ENCODE measurements at places on chromosomes 12 and 14.

GRCh38 chr12:70609739-70610491, 27.3 kb downstream of the PTPRB start:
- DNase-seq = no peak

GRCh38 chr12:78149459-78149858, 318.8 kb downstream of the NAV3 start:
- no peak for DNase-seq

DNA sequence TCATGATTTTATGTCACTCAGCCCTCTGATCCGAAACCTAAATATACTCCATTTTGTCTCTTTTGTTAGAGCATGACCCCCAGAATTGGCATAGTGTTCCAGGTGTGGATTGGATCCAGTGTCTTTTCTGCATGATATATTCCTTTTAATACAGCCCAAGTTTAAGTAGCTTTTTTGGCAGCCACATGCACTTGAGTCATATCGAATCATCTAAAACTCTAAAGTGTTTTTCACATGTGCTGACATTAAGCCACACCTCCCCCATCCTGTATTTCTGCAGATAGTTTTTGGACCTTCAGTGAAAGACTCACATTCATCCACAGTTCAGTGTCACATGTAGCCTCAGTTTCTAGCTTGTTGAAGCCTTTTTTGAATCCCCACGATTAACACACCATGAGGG, 30.6 kb downstream of the BORCS5 start:
- no peak for DNase-seq

- DNase-seq = no peak
Observed at GRCh38 chr12:120844768-120845449, 59.2 kb downstream of the SPPL3 start.

GRCh38 chr12:107027636-107028053, 40.7 kb upstream of the MTERF2 start:
- no peak for DNase-seq

DNA sequence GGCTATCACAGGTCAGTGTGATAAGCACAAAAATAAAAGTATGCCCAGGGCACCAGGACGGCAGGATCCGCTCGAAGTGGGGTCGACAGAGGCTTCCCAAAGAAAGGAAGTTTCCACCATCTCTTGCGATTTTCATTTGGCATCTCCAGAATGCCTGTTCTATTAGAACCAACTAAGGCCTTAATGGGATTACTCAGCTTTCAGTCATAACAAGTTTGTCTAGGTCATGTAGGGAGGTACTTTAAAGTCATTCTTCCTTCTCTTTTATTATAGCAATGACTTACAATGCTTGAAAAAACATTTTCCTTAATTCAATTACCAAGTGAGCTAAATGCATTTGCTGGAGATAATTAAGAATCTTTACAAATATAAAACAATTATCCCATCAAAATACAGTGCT, 83.6 kb upstream of the DIO3 start:
- DNase-seq = no peak

DNA sequence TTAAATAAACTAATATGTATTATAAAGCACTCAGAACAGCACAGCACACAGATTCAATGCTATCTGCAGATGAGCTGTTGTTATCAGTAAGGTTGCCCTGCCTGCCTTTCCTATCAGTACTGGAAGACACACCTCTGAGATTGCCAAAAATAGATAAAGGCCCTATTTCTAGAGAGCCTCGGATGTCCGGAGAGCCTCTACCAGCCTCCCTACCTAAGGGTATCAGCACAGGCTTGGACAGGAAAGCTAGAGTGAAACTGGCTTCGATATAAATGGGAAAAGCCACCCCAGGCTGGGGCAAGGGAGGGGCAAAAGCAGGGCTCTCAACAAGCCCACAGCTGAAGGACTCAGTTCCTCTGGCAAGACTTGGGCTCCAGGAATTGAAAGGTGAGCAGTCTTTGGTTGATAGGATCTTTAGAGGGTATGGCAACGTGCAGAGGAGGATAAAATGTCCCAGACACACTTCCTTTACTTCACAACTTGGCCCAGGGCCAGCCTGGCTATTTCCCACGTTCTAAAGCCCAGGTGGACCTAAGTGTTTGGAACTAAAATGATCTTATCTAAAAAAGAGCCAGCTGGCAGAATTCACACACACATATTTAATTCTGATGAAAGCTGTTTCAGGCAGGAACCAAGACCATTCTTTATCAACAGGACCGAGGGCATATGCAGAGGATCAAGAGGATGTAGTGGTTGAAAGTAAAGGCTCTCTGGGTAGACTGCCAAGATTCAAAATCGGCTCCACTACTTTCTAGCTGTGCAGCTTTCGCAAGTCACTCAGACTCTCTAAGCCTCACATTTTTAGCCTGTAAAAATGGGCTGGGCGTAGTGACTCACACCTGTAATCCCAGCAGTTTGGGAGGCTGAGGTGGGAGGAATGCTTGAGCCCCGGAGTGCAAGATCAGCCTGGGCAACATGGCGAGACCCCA, 37.8 kb upstream of the ITPR2 start:
- peak; percentile 54 for DNase-seq

- DNase-seq = no peak
Observed at GRCh38 chr14:100434911-100435438, 111.8 kb downstream of the SLC25A47 start.

GRCh38 chr12:121748218-121748570, 35.6 kb downstream of the TMEM120B start:
- no peak for DNase-seq

DNA sequence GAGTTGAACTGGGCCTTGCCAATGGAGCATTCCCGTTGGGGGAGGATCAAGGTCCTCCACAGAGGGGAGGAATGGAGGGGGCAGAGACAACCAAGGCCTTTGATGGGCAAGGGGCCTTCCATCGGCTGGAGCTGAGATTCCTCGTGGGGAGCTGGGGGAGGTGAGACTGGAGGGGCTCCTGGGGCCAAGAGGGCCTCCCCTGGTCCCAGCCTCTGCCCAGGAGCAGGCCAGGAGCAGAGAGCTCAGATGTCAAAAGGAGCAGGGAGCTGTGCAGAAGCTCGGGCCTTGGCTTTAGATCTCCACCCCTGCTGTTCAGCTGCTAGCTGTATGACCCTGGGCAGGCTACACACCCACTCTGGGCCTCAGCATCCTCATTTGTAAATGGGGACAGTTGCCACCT, 24.0 kb downstream of the TMEM63C start:
- no peak for DNase-seq

DNA sequence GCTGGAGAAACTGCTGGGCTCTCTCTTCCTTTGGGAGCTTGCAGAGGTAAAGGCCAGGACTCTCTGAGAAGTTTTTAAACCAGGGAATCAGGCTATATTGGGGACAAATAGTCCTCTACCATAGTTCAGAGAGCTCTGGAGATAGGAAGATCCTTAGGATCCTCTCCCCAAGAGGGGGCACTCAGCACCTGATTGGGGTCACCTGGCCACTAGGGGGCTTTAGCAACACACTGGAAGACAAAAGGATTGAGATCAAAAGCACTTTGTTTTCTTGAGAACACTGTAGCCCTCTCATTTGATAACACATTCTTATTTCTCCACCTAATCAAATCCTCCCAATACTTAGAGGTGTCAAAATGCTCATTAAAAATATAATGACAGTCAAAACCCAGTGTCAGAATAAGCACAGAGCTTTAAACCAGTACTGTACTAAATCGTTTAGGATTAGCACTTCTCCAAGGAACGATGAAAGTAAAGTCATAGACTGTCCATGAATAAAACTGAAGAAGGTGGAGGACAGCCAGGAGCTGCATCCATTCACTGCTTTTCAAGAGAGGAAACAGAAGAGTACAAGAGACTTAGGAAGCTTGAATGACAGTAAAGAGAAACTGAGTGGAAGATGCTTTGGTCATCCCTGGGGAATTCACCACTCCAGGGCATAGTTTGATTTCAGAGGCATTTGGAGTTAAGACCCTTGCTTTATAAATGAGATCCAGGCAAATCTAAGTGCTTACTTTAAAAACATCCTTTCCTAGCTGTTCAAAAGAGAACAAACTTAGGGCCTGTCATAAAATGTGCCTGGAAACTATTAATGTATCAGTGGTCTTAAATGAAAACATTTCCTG, 26.5 kb downstream of the BMP4 start:
- no peak for DNase-seq

DNA sequence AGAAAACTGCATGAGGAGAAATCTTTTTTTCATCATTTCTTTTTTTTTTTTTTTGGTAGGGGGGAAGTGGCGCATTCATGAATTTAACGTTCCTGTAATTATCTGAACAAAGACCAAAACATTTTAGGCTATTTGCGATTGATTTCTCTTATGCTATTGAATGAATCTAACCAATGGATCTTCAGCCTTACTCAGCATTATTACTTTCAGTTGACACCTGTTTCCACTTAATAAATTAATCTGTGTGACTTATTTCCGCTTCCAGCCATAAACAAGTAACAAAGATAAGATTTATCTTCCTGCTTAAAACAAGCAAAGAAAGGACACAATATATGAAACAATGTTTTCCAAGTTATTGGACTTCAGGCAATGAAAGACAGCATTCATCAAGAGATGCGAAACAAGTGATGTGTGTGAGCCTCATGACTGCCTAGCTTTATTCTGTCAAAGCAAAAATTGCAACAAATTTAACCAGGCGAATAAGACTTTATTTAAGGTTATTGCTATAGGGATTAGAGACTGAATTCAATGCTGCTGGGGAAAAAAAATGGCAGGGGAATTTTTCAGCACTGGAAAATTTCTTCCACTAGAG, 1026.9 kb downstream of the LRFN5 start:
- no peak for DNase-seq

GRCh38 chr12:62290846-62291245, 30.6 kb downstream of the USP15 start:
- no peak for DNase-seq

GRCh38 chr12:45273717-45274271, 57.9 kb downstream of the ANO6 start:
- no peak for DNase-seq

GRCh38 chr12:130817804-130818203, 21.2 kb downstream of the STX2 start:
- no peak for DNase-seq

GRCh38 chr12:131047789-131048610, 94.3 kb downstream of the ADGRD1 start:
- no peak for DNase-seq

- no peak for DNase-seq
Observed at GRCh38 chr12:9731797-9732196, 1.1 kb downstream of the CLECL1 start.

DNA sequence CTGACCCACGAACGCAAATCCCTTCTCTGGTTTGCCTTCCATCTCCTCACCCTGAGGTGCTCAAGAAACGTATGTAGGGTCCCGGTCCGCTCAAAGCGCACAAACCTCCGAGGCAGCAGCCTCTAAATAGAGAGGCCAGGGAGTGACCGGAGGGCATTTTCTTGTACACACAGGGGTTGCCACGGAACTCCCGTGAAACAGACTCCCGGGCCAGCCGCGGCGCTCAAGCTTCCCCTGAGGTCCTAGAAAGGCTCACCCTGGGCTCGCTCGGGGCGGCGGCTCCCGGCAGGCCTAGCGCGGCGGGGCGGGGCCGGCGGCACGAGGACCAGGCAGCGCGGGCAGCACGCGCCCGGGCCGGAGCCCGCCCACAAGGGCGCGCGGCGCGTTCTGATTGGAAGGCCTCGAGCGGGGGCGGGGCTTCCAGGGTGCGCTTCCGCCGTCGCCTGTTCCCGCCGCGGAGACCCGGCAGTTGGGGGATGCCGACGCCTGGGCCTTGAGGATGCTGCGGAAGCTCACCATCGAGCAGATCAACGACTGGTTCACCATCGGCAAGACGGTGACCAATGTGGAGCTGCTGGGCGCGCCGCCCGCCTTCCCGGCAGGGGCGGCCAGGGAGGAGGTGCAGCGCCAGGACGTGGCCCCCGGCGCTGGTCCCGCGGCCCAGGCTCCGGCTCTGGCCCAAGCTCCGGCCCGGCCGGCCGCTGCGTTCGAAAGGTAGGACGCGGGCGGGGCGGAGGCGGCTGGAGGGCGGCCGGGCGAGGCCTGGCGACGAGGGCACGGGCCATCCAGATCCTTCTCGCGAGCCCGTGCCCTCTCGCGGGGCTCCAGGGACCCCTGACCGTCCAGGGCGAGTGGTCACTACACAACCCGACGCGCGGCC, at the start of gene TDRD9:
TDRD9 (plus strand) TSS at position 446 of the 880 bp plus-strand sequence; CDS start at position 500, 54 bp downstream.
- DNase-seq = no peak

- no peak for DNase-seq
Observed at GRCh38 chr12:96057986-96058553, 22.7 kb upstream of the LTA4H start.

- no peak for DNase-seq
Observed at GRCh38 chr14:21334202-21334906, 49.5 kb downstream of the SUPT16H start.

DNA sequence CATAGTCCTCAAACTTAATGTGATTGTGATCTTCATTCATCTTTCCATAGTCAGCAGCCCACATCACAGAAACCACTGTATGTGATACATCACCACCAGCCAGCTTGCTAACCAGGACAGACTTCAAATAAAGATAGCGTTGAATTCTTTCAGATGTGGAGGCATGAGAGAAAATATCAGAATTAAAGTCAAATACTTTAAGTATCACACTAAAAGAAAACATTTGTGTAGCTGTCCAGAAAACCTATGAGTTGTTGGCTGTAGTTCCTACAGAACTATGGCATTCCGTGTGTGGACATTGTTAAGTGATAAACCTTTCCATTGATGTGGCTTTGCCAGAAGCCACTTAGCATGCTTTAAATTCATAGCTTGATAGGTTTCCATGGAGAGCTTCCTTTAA, 105.1 kb downstream of the LLPH start:
- DNase-seq = no peak

GRCh38 chr12:1117970-1118563, 127.0 kb downstream of the ERC1 start:
- peak; percentile 76 for DNase-seq

Measured in AML-193 (cell line).